Stimulated activated CD8-positive, alpha-beta memory T cell treated with anti-CD3 and anti-CD28 coated beads, Interleukin-15, amount 100 ng/mL, for 24 hours (primary cell): ENCODE measurements at places on chromosomes 7 and 10.
A peak's percentile ranks its signal among the peaks of the same experiment; 100 is the strongest.

GRCh38 chr10:12469345-12469744 lies 120.0 kb downstream of the CAMK1D start:
- DNase-seq, result no peak

DNA sequence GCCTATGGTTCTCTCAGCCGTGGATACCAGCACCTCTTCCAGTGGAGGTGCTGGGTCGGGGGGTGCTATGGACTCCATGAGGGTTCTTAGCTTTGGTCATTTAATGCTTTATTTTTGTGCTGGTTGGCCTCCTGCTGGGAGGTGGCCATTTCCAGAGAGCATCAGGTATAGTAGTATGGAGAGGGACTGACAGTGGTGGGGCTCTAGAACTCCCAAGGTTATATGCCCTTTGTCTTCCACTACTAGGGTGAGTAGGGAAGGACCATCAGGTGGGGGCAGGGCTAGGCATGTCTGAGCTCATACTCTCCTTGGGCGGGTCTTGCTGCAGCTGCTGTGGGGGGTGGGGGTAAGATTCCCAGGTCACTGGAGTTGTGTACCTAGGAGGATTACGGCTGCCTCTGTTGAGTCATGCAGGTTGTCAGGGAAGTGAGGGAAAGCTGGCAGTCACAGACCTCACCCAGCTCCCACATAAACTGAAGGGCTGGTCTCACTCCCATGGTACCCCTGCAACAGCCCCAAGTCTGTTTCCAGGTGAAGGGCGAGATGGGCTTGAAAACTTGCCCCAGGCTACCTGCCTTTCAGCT lies 763.2 kb upstream of the LRRTM3 start:
- no peak for DNase-seq

GRCh38 chr7:94482796-94483195 lies 26.8 kb upstream of the CASD1 start:
- DNase-seq, result no peak

GRCh38 chr10:52526251-52526823 lies 212.3 kb downstream of the DKK1 start:
- DNase-seq, result no peak

- no peak for DNase-seq
Measured at GRCh38 chr10:84075226-84076046, 63.9 kb upstream of the GHITM start.

- no peak for DNase-seq
Measured at GRCh38 chr10:60537697-60538096, 148.0 kb upstream of the ANK3 start.

DNA sequence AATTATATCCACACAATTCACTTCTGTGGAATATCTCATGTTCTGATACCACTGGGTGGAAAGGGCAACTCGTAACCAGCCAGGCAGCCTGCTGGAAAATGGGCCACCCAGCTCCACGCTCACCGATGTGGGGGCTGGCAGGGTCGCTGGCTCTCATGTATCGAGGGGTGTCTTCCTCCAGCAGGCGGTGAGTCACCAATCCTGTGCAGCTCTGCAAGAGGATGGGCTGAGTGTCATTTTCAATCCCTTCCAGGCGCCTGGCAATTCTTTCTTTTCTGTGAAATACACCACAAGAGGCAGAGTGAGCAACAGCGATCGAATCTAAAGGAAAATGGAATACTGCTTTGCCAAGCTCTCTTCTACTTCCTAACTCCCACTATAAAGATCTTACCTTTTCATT lies 80.1 kb downstream of the SVIL start:
- no peak for DNase-seq

GRCh38 chr7:79410345-79410744 lies 43.1 kb downstream of the MAGI2 start:
- DNase-seq, result no peak

DNA sequence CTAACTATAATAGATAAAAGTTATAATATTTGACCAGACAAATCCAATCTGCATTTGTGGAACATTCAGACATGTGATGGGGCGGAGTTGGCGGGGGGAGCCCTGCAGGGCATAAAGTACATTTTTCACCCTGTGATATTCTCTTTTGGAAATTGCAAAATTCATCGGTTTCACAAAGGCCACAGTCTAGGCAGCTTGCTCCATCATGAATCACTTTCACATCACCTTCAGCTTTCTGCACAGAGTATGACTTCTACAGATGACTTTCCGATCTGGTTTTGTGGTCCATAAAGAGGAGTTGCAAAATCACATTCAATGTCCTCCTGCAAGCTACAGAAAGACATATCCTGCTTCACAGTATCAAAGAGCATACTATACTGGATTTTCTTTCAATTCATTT lies 51.4 kb upstream of the APBB1IP start:
- no peak for DNase-seq

DNA sequence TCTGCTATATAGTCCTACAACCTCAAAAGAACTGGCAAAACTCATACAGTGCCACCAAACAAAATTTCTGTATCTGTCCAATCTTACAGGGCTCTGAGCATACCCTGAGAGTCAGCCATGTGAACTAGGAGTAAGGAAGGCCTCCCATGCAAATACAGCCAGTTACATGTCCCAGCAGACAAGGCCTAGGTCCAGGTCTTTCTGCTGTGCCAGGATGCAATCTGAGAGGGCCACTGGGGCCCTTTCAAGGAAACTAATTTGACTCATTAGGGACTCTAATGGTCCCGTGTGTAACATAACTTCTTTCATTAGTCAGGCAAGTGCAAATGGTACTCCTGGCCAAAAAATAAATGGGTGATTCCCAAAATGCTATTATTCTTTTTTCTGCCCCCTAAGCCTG lies 17.9 kb upstream of the HIBADH start:
- DNase-seq, result no peak

DNA sequence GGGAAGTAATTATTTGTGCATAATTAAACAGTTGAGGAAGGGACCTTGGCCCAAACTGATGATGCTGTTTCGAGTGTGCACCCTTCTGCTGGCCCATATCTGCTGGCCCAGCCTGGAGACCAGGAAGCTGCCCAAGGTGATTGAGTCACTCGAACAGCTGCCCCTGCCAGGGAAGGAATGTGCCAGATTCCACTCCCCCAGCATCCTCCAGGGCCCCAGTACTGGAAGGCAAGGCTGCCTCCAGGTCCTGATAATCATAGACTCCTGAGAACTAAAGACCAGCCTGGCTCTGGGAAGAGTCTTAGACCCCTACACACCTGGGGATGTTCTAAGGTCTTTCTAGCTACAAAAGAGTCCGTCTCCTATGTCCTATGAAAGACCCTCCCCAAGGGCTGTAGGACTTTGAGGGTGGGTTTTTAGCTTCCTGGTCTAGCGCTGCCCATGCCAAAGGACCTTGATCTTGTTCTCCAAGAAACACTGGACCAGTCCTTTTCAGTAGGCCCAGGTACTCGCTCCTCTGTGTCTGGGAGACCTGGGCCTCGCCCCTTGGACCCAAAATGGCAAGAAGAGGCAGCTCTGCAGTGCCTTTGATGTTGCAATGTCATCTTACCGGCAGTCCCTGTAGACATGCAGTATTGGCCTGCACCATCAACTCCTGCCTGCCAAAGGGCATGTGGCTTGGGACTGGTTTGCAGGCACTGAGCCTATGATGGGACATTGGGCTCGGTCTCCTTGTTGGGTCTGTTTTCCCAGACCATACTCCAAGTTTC lies 103.2 kb upstream of the GPR26 start:
- no peak for DNase-seq

DNA sequence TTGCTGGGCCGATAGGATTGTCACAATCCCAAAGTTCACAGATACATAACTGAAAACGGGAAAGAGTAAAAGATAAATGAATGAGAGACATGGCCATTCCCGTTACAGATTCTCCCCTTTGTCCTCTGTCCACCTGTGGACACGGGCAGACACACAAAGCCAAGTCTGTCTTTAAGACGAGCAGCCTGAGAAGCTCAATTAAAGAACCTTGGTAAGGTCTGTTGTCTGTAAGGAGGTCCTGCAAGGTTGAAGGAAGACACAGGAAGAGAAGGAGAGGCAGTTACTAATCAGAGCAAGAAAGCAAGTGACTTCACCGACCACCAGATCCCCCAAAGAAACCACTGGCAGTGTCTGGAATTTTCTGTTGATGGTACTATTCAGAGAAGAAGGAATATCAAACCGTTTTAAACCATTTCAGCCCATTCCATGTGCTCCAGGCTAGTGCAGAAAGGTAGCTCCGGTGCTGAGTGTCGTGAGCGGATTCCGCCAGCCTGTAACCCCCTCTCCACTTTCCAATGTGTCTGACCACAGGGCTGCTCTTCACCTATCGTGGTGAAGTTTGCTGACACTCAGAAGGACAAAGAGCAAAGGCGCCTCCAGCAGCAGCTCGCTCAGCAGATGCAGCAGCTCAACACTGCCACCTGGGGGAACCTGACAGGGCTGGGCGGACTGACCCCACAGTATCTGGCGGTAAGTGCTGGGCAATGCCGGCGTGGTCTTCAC lies 252.6 kb downstream of the CELF2 start:
- DNase-seq, result peak; percentile 46

DNA sequence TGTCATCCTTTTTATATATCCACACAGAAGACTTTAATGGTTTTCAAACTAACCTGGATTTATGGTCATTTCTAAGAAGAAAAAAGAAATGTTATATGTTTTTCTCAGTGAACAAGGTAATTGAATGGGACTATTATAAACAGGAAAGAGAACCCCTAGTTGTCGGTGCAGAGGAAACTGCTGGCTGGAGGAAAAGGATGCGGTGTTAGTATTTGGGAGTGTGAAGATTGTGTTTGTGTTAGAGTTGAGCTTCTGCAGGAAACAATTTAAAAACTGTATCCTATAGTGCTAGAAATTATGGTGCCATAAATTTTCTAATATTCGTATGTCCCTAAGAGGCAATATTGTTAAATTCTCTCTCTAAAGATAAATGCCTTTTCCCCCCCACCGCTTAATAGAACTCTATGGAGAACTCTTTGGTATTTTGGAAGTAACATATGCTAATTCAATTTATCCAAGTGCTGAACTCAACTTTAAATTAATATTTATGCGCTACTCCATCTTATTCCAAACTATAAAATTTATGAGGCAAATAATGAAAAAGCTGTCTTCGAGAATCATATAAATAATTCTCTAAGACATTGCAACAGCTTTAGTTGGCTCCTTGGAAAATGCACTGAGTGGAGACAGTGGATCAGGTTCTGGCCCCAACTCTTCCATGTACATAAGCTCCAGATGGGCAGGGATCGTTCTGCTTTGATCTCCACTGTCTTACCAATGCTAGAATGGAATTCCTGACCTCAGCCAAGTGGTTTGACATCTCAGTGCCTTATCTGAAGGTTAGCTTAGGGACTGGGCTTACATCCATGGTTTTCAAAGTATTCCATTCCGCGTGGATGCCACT lies 5.6 kb downstream of the BZW2 start:
- no peak for DNase-seq

- DNase-seq, result no peak
Measured at GRCh38 chr7:112819536-112819935, 29.3 kb upstream of the TMEM168 start.

GRCh38 chr7:99242682-99243081 lies 30.0 kb upstream of the MYH16 start:
- DNase-seq, result no peak

GRCh38 chr10:74133923-74134820 lies 16.5 kb downstream of the AP3M1 start:
- no peak for DNase-seq

DNA sequence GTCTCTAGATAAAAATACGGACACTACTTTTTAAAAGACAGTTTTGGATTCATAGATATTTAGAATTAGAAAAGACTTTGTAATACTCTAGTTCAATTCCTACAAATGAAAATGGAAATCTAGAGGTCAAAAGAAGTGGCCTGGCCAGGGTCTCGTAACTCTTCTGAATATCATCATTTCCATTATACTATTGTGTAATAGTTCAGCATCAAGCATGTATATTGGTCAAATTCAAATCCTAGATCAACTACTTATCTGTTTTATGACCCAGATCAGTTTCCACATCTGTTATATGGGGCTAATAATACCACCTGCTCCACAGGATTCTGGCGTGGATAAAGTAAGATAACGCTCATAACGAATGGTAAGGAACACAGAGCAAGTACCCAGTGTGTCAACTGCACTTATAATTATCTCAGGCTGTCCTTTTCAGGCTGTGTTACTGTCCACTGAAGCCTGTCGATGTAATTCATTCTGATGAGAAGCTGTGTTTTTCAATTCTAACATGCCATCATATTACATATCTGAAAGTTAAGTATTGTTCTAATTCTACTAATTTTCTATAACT lies 54.3 kb downstream of the ARHGAP21 start:
- no peak for DNase-seq

DNA sequence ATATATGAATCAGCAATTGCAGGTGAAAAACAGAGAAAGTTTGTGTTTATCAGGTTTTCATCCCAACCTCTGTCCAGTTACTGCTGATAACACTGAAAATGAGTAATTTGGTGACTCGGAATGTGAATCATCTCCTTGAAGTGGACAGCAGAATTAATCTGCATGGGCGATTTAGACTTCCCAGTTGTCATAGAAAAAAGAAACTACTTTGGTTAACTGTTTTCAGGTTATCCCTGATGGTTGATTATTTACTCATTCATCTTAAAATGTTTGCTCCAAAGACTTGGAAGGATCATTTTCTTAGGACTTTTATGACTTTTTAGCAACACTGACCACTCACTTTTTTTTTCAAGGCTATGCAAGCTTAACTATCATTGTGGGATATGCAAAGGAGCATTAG lies 504.1 kb upstream of the ANKRD30A start:
- no peak for DNase-seq

DNA sequence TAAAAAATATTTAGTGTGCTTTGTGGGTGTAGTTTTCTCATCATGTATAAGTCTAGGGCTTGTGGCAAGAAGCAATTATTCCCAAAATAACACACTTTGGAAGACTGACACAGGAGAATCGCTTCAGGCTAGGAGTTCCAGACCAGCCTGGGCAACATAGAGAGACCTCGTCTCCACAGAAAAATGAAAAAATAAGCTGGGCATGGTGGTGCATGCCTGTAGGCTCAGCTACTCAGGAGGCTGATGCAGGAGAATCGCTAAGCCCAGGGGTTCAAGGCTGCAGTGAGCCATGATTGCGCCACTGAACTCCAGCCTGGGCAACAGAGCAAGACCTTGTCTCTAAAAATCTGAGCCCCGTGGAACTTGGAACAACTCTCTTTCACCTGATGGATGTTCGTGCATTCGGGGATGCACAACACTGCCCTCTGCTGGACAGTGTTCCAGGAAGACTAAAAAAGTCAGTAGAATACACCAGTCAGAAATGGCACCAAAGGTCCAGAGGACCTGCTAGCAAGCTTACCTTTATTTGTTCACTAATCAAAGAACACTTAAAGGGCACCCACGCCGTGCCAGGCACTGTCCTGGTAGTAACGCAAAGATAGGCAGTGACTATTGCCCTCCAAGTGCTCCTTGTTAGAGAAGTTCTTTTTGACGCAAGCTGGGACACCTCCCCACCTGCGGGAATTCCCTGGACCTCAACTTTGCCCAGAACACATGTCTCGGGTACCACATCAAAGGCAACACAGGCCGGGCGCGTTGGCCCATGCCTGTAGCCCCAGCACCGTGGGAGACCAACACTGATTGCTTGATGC lies 81.9 kb upstream of the CALN1 start:
- DNase-seq, result peak; percentile 38

- no peak for DNase-seq
Measured at GRCh38 chr10:24902400-24902728, 50.0 kb downstream of the PRTFDC1 start.
